ENCODE measurements at places on chromosomes 11 and 22. TPM values are rescaled to one million over a fixed set of nuclear protein-coding genes. Genes with fewer than 3 reads are reported as not detected.

GRCh38 chr11:2482745-2483144 lies 37.9 kb downstream of the KCNQ1 start:
- no peak for DNase-seq

The SLC36A4 gene
- 14.9 TPM for total RNA-seq

- no peak for DNase-seq
These were observed 695.3 kb downstream of the KCNA4 start for GRCh38 chr11:29321293-29322132.

The KRTAP5-8 gene
- total RNA-seq: not detected

GRCh38 chr11:3146612-3147256 lies 18.4 kb downstream of the OSBPL5 start:
- no peak for DNase-seq

All from activated naive CD4-positive, alpha-beta T cell treated with anti-CD3 and anti-CD28 coated beads, Interleukin-2, amount 50 U/mL, for 72 hours (primary cell).